ENCODE measurements at places on chromosomes 4 and X. TPM values are rescaled to one million over a fixed set of nuclear protein-coding genes. Genes with fewer than 3 reads are reported as not detected.

Gene GPR119
- not detected for total RNA-seq

Gene SCML2
- total RNA-seq = 2.1 TPM

Gene PPP4R3C
- not detected for total RNA-seq

Gene PASD1
- not detected for total RNA-seq

Gene MAGEA1
- not detected for total RNA-seq

Gene CYTL1
- not detected for total RNA-seq

Gene MAGEA8
- not detected for total RNA-seq

Gene NPY1R
- not detected for total RNA-seq

Gene SORCS2
- not detected for total RNA-seq

Gene ACOX3
- 14.8 TPM for total RNA-seq

DNA sequence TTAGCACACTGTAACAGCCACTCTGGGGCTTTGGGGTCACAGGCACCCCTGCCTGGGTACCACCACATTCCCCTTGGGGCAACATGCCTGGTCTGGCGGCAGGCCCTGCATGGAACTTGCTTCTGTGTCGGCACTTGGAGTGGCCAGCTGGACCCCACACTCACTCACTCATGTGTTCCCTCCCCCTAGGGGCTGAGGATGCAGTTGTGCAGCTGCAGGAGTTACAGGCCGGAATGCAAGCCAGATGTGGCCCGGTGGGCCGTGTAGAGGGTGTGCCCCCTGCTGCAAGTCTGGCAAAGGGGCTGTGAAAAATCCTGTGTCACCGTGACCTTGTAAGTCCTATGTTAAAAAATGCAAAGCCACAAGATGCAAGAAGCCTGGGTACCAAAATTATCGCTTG is 34.2 kb downstream of the ATXN3L start:
- no peak for DNase-seq

- DNase-seq = no peak
These were observed 195.4 kb downstream of the AFAP1 start for GRCh38 chr4:7744142-7744804.

DNA sequence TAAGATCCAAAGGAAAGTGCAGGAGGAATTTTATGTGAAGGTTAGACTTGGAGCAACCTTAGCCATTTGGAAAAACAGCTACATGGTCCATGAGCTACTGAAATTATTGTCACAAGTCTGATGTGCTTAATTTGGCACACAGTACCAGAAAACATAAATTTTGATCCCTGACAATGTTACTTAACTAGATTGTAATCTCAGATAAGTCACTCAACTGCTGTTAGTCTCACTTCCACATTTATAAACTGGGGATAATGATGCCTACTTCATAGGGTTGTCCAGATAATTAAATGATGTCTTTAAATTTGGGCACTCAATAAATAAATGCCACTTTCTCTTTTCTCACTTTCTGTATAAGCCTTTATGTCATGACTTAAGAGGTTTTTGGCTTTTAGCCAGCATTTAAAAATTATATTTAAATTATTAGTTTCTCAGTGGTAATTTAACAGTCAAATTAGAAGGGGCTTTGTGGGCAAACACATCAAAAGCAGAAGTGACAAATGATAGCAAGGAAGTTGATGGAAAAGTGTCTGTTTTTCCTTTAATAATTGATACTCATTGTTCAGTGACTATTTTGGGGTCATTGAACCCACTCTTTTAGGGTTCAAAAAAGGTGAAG is 58.3 kb downstream of the PAQR3 start:
- DNase-seq = no peak

DNA sequence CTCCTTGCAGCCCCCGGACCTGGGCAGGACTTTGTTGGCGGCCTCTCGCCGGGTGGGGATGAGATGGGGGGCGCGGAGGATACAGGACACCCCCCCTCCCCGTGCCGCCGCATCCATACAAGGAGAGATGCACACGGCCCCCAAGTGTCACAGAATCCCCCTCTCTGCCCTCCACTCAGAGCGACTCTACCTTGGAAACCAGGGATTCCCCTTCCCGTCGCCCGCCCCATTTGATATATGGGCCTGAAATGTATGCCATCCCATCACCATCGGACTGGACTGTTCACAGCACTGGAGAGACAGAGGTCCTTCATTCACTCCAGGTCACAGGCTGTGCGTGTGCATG is 426 bp downstream of the PORCN start:
- DNase-seq = no peak

GRCh38 chr4:121243485-121243884 is 79.4 kb upstream of the TNIP3 start:
- no peak for DNase-seq

DNA sequence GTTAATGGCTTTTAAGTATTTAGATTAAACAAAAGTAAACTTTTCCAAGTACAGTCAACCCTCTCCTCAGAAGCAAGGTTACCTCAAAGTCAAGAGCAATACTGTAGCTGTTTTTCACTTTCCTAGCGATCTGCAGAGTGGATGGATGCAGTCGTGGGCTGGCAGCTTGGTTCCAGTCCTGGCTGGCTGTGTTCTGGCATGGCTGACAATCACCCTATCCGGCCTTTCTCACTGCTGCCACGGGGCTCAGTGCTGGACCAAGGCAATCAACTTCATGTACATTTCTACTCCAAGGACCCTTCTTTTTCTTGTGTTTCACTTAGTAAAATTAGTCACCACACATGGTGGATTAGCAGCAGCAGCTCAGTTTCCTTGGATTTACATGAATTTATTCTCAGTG is 208.3 kb downstream of the GABRB1 start:
- no peak for DNase-seq

- DNase-seq = no peak
These were observed 155.9 kb upstream of the ANXA3 start for GRCh38 chr4:78395642-78396041.

DNA sequence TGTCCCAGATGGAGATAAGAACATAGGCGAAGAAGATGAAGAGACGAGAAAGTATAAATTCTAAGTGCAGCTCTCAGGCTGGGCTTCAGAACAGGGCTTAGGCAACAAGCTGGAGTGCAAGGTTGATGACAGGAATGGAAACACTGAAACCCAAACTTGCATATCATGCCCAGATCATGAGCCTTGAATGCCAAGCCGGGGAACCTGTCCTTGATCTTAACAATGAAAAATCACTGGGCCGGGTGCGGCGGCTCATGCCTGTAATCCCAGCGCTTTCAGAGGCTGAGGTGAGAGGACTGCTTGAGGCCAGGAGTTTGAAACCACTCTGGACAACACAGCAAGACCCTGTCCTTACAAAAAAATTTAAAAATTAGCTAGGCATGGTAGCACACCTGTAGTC is 17.2 kb downstream of the AFAP1 start:
- no peak for DNase-seq

Data from naive thymus-derived CD8-positive, alpha-beta T cell (primary cell).